ENCODE measurements at places on chromosomes 3 and 15.
A peak's percentile ranks its signal among the peaks of the same experiment; 100 is the strongest.

DNA sequence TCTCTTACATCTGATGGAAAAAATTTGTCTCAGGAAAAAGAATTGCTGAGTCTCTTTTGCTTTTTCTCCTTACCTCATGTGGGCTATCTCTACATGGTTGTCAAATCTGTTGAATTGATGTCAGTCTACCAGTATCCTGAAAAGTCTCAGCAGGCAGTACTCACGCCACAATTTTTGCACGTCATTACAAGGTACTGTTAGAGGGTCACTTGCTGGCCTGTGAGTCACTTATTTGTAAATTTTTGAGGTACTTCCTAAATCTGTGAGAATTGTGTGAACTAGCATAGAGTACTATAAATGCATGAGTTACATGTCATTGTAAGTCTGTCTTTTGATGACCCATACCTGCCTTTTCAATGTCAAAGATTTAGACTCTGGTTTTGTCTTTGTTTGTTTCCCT, 15.9 kb downstream of the HPS3 start:
- DNase-seq: no peak

GRCh38 chr3:31124373-31124772, 229.9 kb upstream of the GADL1 start:
- no peak for DNase-seq

- DNase-seq: no peak
These were observed 304.1 kb downstream of the MCTP2 start for GRCh38 chr15:94535298-94536048.

- DNase-seq: no peak
These were observed 8.0 kb downstream of the MCM2 start for GRCh38 chr3:127606086-127606805.

- no peak for DNase-seq
These were observed 87.3 kb upstream of the IGSF10 start for GRCh38 chr3:151548195-151548594.

GRCh38 chr3:178386880-178387279, 149.4 kb upstream of the KCNMB2 start:
- no peak for DNase-seq

- no peak for DNase-seq
These were observed 226.2 kb upstream of the TP63 start for GRCh38 chr3:189404797-189405484.

- no peak for DNase-seq
These were observed 31.8 kb downstream of the PLXNA1 start for GRCh38 chr3:127014536-127015281.

DNA sequence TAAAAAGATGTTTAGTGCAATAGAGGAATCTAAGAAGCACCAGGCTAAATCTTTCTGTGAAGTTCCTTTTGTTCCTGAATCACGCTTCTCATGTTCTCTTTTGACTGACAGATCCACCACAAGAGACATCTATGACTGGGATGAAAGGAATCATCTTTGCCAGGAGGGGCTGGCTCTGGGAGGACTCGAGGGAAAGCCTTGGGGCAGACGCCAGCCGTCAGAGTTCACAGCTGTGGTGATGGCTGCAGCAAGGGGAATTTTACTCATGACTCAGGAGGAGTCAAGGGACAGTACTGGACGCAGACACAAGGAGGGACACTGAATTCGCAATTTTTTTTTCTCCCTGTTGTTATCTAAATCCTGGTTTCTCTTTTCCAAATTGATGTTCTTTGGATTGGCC, 38.7 kb downstream of the C3orf38 start:
- DNase-seq: no peak

DNA sequence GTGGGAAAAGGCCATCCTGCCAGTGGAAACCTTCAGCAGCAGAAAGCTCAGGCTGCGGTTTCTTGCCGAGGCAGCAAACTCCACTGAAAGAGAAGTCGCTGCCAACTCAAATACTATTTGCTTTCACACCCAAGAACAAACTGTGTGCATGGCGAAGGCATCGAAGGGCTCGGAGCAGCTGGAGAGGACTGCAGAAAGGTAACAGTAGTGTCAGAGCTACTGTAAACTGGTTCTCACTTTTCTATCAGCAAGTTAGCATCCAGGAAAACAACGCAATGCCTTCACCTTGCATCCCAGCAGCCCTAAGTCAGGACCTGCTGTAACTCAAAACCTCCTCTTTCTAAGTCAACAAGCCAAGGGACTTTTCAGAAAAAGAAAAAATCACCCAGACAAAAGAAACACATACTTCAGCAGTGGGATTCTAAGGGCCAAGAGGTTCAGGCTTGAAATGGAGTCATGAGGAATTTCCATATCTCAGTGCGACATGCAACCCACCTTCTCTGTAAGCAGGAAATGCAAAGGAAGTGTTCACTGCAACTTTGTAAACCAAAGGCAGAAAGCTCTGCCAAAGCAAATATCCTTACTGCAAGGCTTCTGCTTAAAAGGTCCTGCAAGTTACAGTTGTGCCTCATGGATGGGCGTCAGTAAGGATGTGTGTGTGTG, 193.5 kb downstream of the FOXP1 start:
- DNase-seq: no peak

- DNase-seq: no peak
These were observed 12.2 kb downstream of the NEK10 start for GRCh38 chr3:27356976-27357375.

- peak; percentile 21 for DNase-seq
These were observed 88.0 kb downstream of the TTBK2 start for GRCh38 chr15:42832576-42832975.

DNA sequence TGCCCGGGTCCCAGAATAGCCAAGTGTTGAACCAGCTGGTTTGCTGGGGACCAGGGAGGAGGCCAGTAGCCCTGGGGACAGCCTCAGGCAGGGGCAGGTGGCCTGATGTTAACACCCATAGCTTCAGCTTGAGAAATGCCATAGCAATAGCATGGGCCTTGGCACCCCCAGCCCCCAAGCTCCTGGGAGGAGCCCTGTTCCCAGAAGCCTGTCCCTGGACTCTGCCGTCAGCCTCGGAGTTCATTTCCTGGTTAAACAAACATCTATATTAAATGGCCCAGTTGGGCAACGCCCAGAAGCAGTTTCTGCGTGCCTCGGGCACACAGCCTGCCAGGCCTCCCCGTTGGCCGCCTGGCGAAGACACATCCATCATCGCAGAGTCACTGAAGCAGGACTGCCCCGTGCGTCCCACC, 58.2 kb downstream of the FGD5 start:
- peak; percentile 15 for DNase-seq

GRCh38 chr3:177772908-177773557, 575.8 kb upstream of the TBL1XR1 start:
- no peak for DNase-seq

GRCh38 chr3:30933478-30934207, 39.2 kb upstream of the GADL1 start:
- no peak for DNase-seq

DNA sequence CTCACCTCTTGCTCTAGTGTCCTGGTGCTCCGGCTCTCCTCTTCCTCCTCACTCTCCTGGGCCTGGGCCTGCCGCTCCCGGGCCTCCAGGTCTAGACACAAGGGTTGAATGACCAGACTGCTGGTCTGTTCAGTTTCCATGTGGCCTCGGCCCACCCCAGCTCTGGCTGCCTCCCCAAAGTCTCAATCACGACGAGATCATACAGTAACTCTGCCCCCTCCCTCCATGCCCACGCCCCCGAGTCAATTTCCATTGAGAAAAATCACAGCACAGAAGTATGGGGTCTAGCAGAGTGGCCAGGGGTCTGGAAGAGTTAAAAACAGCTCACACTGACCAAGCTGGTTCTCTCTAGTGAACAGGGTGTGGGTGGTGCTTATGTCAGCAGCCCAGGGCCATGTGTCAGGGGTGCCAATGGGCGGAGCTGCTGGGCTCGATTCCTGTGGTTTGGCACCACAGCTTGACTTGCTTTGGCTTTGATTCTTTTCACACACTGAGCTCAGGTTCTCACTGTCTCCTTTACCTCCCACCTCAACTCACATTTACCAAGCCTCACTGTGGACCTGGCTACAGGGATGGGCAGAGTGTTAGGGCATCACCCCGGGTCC, 6.9 kb downstream of the C15orf62 start:
- peak; percentile 49 for DNase-seq

DNA sequence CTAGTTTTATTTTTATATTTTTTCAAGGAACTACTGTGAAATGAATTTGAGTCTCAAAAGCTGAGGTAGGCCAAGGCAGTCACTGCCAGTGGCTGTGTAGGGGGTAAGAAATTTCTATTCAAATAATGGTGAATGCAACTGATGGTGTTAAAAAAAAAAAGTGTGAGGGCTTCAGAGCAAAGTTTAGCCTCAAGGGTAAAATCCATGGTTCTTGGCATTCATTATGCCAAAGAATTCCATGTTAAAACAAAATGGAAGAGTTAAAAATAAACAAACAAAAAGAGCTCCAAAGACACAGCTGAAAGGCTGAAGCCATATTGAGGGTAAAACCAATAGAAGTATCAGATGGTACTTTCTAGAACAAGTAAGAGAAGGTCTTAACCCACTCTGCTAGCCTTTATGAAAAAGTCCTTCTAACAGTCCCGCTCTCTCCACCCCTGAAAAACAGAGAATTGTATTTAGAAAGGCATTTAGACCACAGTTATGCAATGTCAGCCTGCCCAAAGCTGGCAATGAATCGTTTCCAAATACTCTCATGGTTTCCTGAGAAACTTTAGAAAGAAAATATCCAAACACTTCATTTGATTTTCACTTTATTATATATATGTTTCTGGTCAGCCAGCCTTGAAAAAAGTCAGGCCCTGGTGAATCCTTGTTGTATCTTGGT, 158.4 kb upstream of the GMNC start:
- DNase-seq: no peak

GRCh38 chr15:83983634-83984458, 251.7 kb upstream of the GOLGA6L4 start:
- DNase-seq: no peak

DNA sequence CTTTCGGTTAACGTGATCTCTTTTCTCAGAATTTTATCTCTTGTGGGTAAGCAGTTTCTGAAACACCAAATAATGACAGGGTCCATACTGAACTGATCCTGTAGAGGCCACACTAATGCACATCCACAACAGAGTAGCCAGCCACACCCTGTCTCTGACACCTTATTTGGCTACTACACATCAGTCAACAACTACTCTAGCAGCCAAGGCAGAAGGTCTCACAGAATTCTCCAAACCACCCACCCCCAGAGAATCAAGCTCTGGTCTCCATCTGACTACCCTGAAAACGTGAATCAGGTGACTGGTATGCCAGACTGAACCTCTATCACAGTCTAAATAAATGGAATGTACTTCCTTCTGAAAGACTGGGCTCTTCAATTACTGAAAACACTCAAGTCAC, 38.0 kb downstream of the EDC3 start:
- DNase-seq: no peak

DNA sequence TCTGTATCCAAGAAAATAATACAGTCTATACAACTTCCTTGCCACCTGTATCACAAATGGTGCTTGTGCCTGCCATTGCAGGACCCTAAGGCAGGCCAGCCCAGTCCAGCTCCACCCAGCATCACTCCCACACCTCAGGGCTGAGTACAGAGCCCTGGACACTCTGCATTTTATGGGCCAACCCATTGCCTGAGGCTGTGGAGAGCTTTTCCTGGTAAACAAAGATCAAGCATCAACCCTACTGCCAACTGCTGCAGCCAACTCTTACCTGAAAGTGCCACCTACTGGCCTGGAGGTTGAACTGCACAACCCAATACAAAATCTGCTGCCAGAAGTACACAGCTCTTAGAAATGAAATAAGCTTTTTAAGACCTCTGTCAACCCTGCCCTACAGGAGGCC, 1082.2 kb downstream of the NAALADL2 start:
- no peak for DNase-seq

- DNase-seq: no peak
These were observed 23.3 kb upstream of the C15orf39 start for GRCh38 chr15:75178171-75178937.

DNA sequence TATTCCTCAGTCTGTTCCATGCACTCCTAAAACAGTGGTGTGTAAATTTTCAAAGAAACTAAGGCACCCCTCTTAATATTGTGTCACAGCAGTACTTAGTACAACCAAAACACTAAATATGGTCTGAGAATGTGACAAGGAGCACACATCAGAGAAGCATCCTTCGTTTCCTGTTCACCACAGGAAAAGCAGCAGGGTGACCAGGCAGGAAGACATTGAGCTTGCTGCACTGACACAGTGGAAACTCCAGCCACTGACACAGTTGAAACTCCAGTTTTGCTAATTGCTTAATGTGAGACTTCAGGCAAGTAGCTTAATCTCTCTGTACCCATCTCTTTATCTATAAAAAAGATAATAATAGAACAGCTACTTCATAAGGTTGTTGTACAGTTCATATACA, 353.0 kb upstream of the RORA start:
- no peak for DNase-seq

DNA sequence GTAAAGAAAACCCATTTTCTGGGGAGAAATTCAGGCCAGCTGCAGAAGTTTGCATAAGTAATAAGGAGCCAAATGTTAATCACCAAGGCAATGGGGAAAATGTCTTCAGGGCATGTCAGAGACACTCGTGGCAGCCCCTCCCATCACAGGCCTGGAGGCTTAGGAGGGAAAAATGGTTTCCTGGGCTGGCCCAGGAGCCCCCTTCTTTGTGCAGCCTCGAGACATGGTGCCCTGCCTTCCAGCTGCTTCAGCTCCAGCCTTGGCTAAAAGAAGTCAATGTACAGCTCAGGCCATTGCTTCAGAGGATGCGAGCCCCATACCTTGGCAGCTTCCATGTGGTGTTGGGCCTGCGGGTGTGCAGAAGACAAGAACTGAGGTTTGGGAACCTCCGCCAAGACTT, 20.6 kb upstream of the TRIM59 start:
- no peak for DNase-seq

DNA sequence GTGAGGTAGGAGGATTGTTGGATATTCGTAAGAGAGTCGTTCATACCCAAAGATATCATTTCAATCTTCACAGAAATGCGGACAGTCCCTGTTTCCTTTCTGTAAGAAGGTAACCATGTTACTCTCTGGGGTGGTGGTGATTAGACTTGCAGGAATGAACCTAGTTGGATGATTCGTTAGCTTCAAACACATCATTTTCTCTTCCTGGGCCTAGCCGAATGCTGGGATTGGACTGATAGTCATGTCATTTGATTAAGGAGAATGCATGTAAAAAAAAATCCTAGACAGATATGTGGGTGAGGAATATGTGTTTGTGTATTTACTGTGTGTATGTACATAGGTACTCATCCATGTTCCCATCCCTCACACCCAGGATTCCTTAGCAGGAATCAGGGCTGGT, 12.4 kb downstream of the SLCO3A1 start:
- DNase-seq: no peak

GRCh38 chr3:186342197-186342596, 19.8 kb downstream of the DGKG start:
- no peak for DNase-seq

GRCh38 chr15:88736204-88736603, 67.0 kb upstream of the ACAN start:
- DNase-seq: no peak

- no peak for DNase-seq
These were observed 901.7 kb downstream of the PLOD2 start for GRCh38 chr3:145259166-145259880.

Data from GM04503 (cell line).